HuH-7 (cell line): ENCODE measurements at places on chromosomes 5 and 9.

GRCh38 chr9:1461812-1462211, 411.7 kb downstream of the DMRT2 start:
- no peak for DNase-seq

DNA sequence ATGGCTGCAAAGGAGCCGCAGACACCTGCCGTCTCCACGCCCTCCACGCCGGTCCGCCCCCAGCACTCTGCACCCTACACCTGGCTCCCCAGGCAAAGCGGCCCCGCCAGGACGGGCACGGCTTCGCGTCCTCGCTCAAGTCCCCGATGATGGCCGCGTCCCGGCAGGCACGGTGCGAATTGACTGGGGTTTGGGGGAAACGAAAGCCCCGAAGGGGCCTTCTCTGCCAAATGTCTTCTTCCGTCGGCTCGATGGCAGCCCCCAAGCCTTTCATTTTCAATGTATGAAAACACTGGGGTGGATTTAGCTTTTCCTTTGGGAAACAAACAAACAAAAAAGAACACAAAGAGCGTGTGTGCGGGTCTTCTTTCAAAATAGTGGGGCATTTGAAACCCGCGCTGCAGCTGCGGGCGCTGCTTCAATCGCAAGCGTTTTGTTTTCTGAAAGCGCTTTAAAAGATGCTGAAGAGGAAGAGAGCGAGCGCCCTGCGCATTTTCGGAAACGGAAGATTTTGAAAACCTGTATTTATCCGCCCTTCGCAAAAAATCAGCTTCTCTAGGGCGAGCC, 160.0 kb downstream of the RMI1 start:
- no peak for DNase-seq

DNA sequence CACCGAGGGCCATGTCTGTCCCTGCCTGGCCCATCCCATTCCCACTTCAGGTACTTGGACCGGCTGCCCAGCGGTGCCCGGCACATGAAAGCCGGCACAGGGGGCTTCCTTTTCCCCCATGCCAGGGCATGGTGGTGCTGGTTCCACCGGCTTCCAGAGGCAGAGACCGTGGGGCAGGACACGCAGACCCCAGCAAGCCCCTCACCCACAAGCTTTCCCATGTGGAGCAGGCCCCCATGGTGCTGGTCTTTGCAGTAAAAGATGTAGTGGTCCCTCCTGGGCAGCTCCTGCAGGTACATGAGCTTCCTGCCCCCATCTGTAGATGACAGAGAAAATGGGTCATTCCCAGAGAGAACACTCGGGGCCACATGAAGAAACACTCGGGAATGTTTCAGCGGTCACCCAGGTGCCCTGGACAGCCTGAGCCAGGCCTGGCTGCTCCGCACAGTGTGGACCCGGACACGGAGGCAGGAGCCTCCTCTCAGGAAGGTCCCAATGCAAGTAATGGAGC, 2.0 kb downstream of the OBP2B start:
- no peak for DNase-seq

GRCh38 chr9:35656831-35657545, 831 bp downstream of the RMRP start:
- no peak for DNase-seq

DNA sequence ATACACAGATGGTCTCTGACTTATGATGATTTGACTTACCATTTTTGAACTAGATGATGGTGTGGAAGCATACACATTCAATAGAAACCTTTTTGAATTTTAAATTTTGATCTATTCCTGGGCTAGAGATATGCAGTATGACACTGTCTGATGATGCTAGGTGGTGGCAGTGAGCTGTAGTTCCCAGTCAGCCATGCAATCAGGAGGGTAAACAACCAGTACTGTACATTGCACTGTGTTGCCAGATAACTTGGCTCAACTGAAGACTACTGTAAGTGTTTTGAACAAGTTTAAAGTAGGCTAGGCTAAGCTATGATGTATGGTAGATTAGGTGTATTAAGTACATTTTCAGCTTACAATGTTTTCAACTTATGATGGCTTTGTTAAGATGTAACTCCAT, 859.1 kb upstream of the ARRDC3 start:
- DNase-seq: no peak

DNA sequence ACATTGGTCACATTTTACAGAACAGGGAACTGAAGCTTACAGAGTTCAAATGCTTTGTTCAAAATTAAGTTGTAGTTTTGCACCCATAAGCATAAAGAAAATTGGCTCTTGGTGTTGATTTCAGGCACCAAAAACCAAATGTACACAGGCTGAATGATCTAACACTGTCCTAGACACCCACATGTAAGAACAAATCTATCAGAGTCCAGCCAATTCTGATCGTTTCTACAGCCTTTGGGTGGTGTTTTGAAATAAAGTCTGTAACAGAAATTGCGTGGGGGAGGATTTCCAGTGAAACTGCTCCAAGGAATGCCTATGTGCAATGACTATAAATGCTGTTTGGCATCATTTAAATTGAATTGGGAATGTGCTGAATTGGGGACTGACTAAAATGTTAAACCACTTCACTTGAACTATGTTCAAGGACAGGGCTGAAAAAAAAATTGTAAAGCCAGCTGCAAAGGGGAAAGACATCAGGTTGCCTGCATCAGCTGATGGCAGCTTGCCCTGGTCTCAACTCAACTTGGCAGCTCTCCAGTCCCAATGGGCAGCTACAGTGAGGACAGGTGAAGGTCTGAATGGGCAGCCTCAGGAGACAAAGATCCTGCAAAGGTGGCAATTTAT, 92.2 kb upstream of the TRPC7 start:
- DNase-seq: no peak
